Germinal center (tissue), 1 donor: ENCODE measurements at places on chromosomes 4 and X.

- no peak for DNase-seq
These were observed 69.5 kb downstream of the PDE5A start for GRCh38 chr4:119559044-119559647.

DNA sequence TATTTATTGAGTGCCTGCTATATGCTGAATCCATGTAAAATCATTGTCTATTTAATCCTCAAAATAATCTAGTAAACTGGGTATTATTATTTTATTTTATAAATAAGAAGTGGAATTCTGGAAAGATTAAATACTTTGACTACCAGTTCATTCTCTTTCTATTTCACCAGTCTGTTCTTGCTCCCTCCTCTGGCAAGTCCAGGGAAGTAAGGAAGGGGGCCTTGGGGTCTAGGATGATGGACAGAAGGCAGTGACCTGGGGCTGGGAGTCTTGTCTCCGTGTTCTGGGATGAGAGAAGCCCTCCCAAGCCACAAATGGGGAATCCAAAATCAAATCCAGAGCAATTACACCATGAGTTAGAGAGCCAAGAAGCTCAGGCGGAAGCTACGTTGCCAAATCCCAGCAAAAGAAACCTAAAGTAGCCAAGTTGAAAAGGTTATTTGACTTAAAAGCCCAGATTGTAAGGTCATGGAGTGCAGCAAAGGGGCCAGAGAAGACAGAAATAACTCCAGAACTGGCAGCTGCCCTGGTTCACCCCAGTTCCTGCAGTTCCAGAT is 28.3 kb upstream of the PARM1 start:
- DNase-seq = no peak

- DNase-seq = no peak
These were observed 199.0 kb upstream of the DDX53 start for GRCh38 chrX:22800806-22801205.

- DNase-seq = no peak
These were observed 424.2 kb downstream of the PDGFC start for GRCh38 chr4:156547439-156547838.

- DNase-seq = no peak
These were observed 1504.8 kb downstream of the C4orf33 start for GRCh38 chr4:130600706-130601105.
